ENCODE measurements at places on chromosomes 4 and X.
A peak's percentile ranks its signal among the peaks of the same experiment; 100 is the strongest.

GRCh38 chr4:35644591-35644990 lies 599.7 kb downstream of the ARAP2 start:
- no peak for DNase-seq

GRCh38 chr4:168757500-168757899 lies 252.6 kb downstream of the CBR4 start:
- DNase-seq, result no peak

- peak; percentile 33 for DNase-seq
These were observed 766 bp upstream of the DNAJB14 start for GRCh38 chr4:99947190-99947578.

DNA sequence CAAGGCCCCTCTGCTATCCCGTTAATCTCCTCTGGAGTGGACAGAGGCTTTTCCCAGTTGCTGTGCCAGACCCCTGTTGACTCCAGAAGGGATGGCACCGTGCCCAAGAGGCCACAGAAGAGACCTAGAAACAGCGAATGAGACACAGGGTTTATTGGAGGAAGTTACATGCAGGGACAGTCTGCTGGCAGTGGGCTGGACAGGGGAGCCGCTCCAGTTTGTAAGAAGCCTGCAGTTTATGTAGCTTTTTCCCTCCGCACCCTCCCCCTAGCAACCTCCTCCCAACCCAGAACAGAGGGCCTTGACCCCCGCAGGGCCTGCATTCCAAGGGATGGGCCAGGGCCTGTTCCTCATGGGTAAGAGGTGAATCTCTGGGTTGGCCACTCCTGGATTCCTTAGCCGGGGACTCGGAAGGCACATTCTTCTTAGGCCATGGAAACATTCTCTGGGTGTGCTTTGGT lies 216.8 kb upstream of the PSAPL1 start:
- DNase-seq, result peak; percentile 68

- DNase-seq, result no peak
These were observed 51.3 kb downstream of the SPOCK3 start for GRCh38 chr4:167183036-167183435.

DNA sequence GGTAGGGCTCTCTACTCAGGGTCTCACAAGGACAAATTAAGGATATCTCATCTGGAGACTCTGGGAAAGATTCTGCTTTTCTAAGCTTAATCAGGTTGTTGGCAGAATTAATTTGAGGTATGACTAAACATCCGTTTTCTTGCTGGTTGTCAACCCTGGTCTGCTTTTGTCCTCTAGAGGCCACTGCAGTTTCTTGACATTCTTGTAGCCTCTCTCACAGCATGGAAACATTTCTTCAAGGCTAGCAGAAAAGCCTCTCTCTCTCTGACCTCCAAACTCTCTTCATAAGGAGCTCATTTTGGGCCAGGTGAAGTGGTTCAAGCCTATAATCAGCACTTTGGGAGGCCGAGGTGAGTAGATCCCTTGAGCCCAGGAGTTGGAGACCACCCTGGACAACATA lies 749.5 kb upstream of the PCDH7 start:
- no peak for DNase-seq

- no peak for DNase-seq
These were observed 5.2 kb downstream of the APBB2 start for GRCh38 chr4:41209187-41209586.

GRCh38 chr4:147714575-147715401 lies 17.1 kb upstream of the ARHGAP10 start:
- DNase-seq, result peak; percentile 92

GRCh38 chrX:69016293-69016941 lies 148.8 kb downstream of the PJA1 start:
- no peak for DNase-seq

GRCh38 chr4:13528821-13529127 lies 15.5 kb downstream of the NKX3-2 start:
- no peak for DNase-seq

DNA sequence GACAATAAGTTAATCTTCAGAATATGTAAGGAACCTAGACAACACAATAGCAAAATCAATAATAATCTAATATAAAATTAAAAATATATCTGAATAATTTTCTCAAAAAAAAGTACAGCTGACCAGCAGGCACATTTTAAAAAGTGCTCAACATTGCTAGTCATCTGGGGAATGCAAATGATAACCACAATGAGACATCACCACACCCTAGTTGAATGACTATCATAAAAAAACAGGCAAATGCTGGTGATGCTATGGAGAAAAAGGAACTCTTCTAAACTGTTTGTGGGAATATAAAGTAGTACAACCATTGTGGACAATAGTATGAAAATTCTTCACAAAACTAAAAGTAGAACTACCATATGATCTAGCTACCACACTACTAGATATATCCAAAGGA lies 956.9 kb upstream of the NDST4 start:
- DNase-seq, result no peak

GRCh38 chr4:98210281-98210680 lies 50.9 kb upstream of the RAP1GDS1 start:
- DNase-seq, result no peak

DNA sequence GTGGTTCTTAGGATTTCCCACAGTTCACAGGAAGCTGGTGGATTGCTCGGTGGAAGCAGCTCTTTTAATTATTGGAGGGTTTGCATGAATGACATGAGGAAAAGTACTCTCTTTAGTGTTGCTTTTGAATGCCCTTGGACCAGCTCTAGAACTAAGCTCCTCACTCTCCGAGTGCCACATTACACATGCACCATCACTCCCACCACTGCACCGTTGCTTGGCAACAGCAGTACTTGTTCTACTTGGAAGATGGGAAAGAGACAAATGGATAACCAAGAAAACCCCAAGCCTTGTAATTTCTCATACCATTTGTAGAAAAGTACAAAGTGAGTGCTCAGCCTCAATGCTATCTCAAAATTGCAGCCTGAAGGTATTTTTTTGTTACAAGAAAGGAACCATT lies 620.2 kb upstream of the BOD1L1 start:
- no peak for DNase-seq

GRCh38 chr4:156941940-156942548 lies 29.6 kb downstream of the PDGFC start:
- DNase-seq, result peak; percentile 98

GRCh38 chr4:158121161-158121579 lies 51.7 kb downstream of the GASK1B start:
- peak; percentile 99 for DNase-seq

GRCh38 chr4:39754309-39754708 lies 56.4 kb downstream of the UBE2K start:
- no peak for DNase-seq

DNA sequence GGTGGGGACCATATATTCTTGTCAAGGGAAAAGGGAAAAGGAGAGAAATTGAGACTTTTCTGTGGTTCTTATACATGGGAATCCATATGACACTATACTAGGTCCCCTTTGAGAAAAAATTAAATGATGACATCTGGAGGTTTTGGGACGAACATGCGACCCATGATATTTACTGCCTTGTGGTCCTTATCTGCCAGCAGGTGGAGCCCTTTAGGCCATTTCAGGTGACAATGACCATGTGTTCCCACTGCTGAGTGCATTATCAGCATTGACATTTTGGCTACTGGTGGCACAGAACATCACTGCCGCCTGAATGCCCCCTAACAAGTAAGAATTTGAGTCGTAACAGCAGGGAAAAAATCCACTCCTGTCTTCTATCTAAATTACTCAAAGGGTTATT lies 843.4 kb downstream of the FSTL5 start:
- peak; percentile 33 for DNase-seq

GRCh38 chrX:134373736-134374135 lies 86.2 kb upstream of the HPRT1 start:
- DNase-seq, result no peak

- DNase-seq, result peak; percentile 30
These were observed 222.1 kb downstream of the PCDH18 start for GRCh38 chr4:137310166-137310565.

DNA sequence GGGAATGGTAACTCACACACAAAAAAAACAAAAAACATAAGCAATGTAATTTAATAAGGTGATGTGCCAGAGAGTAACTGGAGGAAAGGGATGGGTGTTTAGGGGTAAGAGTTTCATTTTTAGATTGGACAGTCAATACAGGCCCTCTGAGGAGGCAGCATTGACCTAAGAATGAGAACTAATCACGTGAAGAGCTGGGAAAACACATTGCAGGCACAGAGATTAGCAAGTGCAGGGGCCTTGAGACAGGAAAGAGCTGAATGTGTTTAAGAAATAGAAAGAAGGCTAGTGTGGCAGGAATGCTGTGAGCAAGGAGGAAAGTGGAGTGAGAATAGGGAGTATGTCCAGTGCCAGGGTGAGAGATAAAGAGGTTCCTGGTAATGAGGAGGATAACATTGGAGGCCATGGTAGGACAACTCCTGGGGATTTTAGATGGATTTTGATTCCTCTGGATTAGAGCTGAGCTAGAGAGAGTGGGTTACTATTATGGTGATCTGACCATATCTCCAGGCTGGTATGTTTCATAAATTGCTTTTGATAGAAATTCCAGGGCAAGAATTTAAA lies 17.6 kb downstream of the PDLIM5 start:
- no peak for DNase-seq

GRCh38 chr4:577499-578450 lies 1.7 kb upstream of the TMEM271 start:
- peak; percentile 17 for DNase-seq

- peak; percentile 58 for DNase-seq
These were observed 28.7 kb upstream of the BMP2K start for GRCh38 chr4:78747475-78747922.

DNA sequence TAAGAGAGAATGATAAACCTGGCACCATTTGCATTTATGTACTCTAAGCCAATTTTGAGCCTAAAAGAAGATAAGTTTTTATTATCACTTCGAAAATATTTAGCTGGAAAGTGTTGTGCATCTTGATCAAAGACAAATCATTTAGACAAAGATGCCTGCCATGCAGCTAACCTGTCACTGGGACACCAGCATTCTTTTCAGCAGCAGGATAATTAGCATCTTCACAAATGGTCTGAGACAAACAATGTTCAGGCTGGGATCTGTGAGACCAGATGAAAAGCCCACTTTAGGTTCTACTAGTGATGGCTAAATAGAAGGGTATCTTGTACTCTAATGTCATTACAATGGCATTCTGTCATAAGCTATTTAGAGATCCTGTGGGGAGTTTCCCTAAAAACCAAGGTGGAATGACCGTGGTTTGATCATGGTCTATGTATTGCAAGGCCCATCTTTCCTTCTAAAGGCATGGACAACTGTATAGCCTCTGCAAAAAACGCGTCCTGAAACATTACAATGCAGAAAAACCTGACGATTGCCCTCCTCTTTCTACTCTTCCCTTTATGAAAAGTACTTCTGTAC lies 7.2 kb downstream of the PRDM8 start:
- no peak for DNase-seq

DNA sequence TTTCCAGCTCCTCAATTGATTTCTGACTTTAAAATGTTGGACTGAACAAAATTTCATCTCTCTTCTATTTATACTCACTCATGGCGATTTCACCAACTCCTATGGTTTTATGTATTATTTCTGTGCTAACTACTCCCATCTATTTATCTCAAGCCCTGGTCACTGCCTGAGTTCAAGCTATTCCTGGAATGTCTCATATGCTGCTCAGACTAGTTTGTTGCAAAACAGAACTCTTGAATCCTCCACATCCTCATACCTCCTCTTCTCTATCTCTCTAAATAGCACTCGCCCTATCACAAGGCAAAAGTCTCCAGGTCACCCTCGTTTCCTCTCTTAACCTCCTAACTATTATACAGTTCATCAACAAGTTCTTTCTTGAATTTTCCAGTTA lies 19.0 kb upstream of the DDX60 start:
- DNase-seq, result peak; percentile 84

DNA sequence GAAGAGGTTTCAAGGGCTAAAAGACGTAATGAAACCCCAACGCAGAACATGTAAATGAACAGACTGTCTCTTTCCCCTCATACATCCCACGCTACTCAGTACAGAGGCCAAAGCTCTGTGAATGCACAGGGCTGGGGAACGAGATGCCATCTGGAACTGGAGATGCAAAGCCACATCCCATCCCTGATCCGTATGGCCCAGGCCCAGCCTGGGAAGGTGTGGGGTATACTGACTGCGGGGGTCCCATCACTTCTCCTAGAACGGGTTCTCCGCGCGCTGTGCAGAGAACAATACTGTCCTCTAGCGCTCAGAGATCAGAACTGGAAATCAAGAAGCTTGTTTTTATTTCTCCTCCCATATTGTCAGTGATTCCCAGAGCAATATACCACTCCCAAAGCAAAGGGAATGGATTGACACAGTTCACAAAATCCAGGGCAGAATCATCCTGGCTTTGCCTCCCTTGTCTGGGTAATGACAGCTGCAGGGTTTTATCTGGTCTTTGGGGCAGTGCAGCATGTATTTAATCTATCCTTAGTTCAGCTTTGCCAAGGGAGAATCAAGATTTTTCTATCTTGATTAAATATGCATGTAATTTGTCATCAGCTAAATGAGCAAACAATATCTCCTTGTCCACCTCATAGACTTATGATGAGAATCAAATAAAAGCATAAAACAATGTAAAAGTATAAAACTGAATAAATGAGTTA lies 47.3 kb upstream of the TLR3 start:
- peak; percentile 75 for DNase-seq

DNA sequence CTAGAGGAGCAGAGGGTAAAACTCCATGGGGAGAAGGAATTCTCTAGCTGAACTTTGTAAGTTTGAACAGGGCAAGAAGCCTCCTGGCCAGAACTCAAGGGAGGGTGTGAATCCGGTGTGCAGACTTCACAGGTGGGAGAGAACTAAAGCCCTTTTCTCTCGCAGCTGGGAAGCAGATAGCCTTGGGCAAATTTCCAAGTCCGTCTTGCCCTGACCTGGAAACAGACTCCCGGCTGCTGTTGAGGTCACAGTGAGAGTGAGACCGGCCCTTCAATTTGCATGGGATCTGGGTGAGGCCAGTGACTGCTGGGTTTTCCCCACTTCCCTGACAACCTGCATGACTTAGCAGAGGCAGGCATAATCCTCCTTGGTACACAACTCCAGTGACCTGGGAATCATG lies 94.5 kb upstream of the ZNF827 start:
- DNase-seq, result peak; percentile 16

DNA sequence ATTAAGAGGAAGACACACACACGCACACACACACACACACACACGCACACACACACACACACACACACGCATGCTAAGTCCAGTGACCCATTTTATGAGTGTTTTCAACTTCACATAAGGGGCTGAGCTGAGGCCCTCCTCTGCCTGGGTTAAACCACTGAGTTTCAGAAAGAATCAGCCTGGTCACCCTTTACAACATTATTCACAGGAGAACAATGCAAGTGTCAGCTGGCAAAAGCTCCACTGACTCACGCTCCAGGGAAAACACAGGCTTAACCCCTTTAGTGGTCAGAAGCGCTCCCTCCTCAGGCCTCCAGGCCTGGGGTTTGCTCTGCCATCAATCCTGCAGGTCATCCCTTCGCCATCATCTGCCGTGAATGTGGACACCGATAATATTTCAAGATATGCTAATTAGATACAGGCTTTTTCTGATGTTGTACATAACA lies 46.9 kb downstream of the ACOX3 start:
- DNase-seq, result peak; percentile 96

GRCh38 chrX:68895341-68895755 lies 66.5 kb downstream of the EFNB1 start:
- DNase-seq, result peak; percentile 37

DNA sequence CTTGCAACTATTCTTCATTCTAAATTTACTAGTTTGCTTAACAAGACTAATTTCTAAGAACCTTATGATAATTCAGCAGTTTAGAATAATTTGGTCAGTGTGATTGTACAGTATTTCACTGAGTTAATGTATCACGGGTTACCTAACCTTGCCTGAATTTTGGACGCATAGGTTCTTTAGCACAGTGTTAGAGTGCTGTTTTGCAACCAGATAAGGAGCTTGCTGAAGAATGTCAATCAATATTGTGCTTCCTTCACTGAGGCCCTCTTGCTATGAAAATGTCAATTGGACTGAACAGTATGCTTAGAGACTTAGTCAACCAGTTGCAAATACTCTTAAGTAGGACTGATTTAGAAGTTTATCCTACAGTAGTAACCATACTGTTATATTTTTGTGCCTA lies 19.6 kb downstream of the VAMP7 start:
- DNase-seq, result no peak

All from choroid plexus epithelial cell (primary cell).